ENCODE measurements at places on chromosomes 4 and X.

DNA sequence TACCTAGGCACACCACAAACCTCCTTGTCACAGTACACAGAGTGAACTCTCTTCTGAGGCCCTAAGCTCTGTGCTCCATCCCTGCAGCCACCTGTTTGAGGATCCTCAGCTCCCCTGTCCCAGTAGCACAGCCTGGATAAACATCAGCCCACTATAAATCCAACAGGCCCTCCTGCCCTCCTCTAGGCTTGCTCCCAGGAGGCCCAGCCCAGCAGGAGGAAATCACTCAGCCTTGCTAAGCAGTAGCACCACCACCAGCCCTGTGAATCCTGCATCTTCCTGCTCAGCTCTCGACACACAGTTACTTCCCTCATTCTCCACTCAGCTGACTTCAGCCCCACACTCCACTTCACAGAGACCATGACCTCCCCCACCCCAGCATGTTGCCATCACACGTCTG, 273.9 kb downstream of the BCOR start:
- DNase-seq, result no peak

GRCh38 chr4:99395595-99396364, 39.4 kb downstream of the ADH7 start:
- no peak for DNase-seq

- peak; percentile 49 for DNase-seq
These were observed 734 bp upstream of the GALNT7 start for GRCh38 chr4:173167758-173168395.

DNA sequence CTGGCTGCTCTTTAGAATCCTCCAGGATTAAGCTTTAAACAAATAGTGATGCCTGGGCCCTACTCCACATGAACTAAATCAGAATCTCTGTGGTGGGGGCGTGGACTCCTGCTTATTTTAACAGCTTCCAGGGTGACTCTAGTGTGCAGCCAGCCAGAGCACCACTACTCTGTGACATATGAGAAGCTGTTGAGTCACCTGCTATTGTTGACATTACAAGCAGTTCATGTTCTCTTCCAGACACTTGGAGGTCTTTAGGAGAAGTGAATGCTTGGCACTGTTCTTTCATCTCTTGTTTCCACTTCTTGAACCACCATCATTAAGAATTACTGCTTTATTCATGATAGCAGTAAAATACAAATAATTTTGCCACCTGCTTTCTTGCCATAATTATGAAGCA, 426 bp upstream of the C4orf51 start:
- DNase-seq, result peak; percentile 77

GRCh38 chr4:158811704-158812103, 42.9 kb downstream of the FNIP2 start:
- DNase-seq, result no peak

DNA sequence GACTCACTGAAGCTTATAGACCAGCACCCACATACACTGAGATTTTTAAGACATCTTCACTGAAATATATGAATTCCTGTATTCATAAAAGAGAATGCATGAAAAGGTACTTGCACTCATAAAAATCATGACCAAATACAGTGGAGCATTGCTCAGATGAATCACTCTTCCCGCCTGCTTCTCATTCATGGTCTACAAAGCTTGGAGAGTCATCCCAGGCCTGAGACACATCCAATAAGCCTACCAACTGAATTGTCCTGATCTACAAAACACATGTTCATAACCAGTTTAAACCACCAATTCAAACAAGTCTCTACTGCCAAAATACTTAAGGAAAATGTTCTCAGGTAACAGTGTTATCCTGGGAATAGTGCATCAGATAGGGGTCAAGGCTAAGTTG, 38.1 kb downstream of the PROM1 start:
- DNase-seq, result no peak

GRCh38 chrX:9048801-9049200, 14.9 kb upstream of the FAM9B start:
- no peak for DNase-seq

GRCh38 chrX:135295238-135295943, 13.9 kb upstream of the ETDC start:
- no peak for DNase-seq

DNA sequence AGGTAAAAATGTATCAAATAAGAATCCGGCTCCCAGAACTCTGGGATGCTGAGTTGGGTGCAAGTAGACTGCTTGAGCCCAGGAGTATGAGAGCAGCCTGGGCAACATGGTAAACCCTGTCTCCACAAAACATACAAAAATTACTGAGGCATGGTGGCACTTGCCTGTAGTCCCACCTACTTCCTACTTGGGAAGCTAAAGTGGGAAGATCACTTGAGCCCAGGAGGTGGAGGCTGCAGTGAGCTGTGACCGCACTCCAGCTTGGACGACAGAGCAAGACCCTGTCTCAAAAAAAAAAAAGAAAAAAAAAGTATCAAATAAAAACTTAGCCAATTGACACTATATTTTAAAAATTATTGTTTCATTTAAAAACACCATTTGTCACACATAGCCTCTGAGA, 84.4 kb downstream of the FBXW7 start:
- no peak for DNase-seq

DNA sequence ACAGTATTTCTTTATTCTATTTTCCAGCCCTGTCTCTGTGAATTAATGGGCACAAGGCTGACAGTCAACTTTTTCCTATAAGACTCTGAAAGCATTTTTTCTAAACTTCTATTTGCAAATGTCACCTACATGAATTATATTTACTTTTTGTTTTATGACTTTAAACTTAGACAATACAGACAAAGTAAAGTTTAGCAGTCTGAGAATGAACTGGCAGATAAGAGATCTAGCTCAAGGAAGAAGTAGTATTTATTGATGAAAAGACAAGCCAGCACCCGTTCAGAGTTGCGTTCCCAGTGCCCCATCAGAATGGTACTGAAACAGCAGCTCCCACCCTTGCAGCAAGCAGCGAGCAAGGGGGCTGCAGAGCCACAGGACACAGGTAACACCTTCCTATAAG, 148.5 kb downstream of the FAM13A start:
- DNase-seq, result no peak

- no peak for DNase-seq
These were observed 1668.1 kb upstream of the AGA start for GRCh38 chr4:179110356-179110755.

DNA sequence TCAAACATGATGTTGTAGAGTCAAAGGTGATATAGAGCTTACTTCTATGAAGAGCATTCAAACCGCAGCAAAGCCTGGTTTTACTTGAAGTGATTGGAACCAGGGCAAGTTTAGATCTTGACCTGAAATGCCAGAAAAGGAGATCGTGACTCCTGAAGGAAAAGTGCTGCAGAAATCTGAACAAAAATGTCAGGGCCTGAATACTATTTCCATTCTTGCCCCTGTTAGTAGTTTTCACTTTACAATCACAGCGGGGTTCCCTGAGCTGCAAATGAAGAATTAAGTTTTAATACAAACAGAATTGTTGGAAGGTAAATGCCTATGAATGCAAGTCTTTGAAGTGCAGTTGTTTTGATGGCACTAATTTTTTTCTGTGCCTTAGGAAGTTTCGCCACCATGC, 4.1 kb downstream of the SLIT2 start:
- DNase-seq, result no peak

DNA sequence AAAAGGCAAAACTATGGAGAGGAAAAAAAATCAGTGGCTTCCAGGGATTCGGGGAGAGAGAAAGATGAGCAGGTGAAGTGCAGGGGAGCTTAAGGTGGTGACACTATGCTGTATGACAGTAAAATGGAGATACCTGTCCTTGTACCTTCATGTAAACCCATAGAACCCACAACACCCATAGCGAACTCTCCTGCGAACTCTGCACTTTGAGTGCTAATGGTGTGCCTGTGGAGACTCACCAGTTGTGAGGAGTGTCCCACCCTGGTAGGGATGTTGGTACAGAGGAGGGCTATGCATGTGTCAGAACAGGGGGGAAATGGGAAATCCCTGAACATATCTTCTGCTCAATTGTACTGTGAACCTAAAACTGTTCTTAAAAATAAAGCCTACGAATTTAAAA, 42.8 kb downstream of the HMX1 start:
- DNase-seq, result no peak
